ENCODE measurements at places on chromosomes 1 and 21.

GRCh38 chr1:112985123-112985522 lies 29.1 kb upstream of the SLC16A1 start:
- DNase-seq: no peak

DNA sequence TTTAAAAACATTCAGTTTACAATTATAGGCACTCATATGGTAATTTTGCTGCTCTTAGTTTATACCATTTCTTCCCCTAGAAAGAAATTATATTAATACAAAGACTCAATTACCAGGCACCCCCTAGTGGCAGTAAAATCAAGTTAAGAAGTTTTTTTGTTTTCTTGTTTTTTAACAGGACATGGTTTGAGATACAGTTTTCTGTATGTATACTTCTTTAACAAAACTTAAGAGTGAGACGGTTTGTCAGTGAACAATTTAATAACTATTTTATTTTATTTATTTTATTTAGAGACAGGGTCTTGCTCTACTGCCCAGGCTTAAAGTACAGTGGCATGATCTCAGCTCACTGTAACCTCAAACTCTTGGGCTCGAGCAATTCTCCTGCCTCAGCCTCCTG lies 224.6 kb downstream of the FAF1 start:
- peak; percentile 8 for DNase-seq

- DNase-seq: peak; percentile 81
Observed at GRCh38 chr1:168386949-168387586, 106.4 kb downstream of the TBX19 start.

DNA sequence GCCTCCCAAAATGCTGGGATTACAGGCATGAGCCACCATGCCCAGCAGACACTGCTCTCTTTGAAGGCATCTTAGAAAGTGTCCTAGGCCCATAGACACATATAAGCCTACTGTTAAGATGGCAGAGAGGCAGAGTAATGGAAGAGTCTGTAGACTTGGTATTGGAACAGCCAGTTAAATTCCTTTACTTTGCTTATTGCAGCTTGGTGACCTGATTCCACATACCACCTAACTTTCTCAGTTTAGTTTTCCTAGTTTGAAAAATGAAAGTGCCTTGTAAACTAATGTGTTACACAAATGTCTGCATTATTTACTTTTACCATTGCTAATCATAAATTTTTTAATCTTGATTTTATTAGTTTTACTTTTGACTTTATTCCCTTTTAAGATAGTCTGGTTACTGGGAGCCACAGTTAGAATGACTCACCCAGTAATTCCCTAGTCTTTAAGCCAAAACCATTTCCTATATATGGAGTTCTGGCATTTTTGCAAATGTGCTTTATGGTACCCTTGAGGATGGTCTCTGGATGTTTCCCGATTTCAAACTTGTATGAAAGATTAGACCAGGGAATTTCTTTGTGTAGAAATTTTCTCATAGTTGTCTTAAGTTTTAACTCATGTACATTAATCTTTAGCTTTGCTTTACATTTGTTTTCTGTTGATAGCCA lies 6.4 kb downstream of the SMAP2 start:
- no peak for DNase-seq

- DNase-seq: no peak
Observed at GRCh38 chr1:173417563-173417962, 59.6 kb upstream of the PRDX6 start.

DNA sequence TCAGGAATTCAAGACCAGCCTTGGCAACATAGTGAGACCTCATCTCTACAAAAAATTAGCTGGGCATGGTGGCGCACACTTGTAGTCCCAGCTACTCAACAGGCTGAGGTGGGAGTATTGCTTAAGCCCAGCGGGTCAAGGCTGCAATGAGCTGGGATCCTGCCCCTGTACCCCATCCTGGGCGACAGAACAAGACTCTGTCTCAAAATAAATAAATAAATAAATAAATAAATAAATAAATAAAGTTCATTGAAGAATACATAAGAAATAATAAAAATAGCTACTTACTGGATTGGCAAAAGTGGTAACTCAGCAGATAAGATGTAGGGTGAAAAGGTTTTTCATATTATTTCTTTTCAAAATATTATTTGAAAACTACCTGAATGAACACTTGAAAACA lies 5.9 kb downstream of the CEP170 start:
- DNase-seq: no peak

GRCh38 chr1:106049595-106049994 lies 1006.9 kb upstream of the PRMT6 start:
- no peak for DNase-seq
